GM12878 (cell line): ENCODE measurements at places on chromosomes 3 and 15.

GRCh38 chr3:37861620-37862041 is at the start of gene CTDSPL:
Gene CTDSPL, plus strand, starts transcription at chr3:37861880. Its CDS starts 320 bp downstream, at chr3:37862200.
- DNase-seq = no peak

GRCh38 chr3:157093096-157093495 is 66.9 kb downstream of the CCNL1 start:
- peak; percentile 64 for DNase-seq

GRCh38 chr3:67016522-67017080 is 18.5 kb downstream of the KBTBD8 start:
- no peak for DNase-seq

DNA sequence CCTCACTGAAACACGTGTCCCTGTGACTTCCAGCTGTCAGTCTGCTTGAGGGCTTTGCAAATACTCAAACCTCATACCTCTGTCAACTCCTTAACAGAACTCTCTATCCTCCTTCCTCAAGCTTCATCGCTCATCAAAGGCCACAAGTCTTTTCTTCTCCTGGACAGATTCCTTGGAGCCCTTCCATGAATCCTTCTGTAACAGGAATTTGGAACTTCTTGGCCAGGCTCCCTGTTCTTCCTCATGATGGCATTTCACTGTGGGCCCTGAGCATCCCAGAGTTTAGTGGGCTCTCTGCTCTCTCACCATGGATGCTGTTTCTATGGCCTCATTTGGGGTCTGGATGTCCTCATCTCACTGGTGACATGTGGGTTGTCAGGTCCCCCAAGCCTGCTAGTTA is 105.0 kb upstream of the TLE3 start:
- no peak for DNase-seq
